Purkinje cell (primary cell): ENCODE measurements at places on chromosomes 4 and X. TPM values are rescaled to one million over a fixed set of nuclear protein-coding genes. Genes with fewer than 3 reads are reported as not detected.

The PPP2R3B gene
- 0.13 TPM in 1 of 2 replicates, not detected in the other for polyA plus RNA-seq

The FGD1 gene
- 0.59 and 1.1 TPM in 2 replicates for polyA plus RNA-seq

The FHIP1A gene
- polyA plus RNA-seq, result 8.8 and 9.8 TPM in 2 replicates

The NHSL2 gene
- polyA plus RNA-seq, result 1.8 and 3.0 TPM in 2 replicates

The PAQR3 gene
- 38.4 and 44.6 TPM in 2 replicates for polyA plus RNA-seq
